ENCODE measurements at places on chromosomes 11 and 22.

- no peak for DNase-seq
Observed at GRCh38 chr11:94750319-94751217, 17.6 kb upstream of the AMOTL1 start.

DNA sequence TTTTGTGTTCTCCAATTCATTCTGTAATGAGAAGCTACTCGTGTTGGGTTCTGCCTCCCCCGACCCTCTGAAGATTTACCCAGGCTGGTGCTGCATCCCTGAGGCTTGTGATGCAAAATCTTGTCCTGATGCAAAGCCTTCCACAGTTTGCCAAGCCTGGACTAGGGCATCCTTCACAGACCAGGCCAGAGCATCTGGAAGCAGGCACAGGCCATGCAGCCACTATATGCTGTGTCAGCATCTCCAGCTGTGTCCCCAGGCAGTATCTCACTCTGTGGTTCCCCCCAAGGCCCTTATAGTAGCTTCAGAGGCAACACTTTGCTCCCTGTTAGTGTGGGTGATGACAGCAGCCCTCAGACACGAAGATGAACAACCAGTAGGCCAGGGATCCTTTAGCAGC is 77.3 kb upstream of the RCN1 start:
- no peak for DNase-seq

DNA sequence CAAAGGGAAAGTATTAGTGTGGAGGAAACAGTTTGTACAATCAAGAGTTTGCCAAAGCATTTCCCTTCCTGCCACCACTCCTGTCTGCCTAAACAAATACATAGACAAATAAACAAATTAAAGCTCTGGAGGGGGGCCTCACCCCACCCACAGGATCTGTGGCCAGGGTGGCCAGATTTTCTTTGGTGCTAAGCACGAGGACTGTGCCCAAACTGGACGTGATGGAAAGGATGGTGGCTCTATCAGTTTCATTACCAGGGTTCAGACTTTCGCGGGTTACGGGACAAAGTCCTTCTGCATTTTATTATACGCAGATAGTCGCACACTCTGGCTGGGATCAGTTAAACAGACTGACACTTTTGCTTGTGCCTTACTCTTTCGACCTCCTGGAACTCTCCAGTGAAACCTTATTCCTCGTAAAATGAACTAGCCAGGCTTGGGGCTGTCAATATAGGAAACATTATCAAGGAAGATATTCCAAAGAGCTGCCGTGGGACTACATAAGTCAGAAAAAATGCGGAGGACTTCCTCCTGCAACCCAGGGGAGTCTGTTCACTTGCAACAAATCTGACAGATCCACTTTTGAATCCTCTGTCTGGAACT is 11.2 kb downstream of the BARX2 start:
- DNase-seq = no peak

GRCh38 chr11:130653838-130654636 is 205.6 kb downstream of the ADAMTS15 start:
- no peak for DNase-seq

DNA sequence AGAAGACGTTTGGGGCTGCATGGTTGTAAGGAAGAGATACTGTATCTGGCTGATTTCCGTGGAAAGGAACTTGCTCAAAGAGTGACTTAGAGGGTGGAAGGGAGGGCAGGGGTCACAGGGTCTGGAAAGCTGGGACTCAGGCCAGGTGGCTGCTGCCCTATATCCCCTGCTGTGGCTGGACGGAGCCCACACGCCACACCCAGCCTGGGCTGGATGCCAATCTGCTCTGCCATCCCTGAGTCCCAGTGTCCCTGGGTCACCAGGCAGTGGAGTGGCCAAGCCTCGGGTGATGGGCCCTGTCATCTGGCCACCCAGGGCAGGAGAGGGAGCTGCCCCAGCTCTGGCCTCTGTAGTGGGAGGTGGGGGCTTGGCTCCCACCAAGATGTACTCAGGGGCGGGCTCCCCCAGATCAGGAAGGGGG is 26.5 kb upstream of the KRTAP5-7 start:
- DNase-seq = no peak

DNA sequence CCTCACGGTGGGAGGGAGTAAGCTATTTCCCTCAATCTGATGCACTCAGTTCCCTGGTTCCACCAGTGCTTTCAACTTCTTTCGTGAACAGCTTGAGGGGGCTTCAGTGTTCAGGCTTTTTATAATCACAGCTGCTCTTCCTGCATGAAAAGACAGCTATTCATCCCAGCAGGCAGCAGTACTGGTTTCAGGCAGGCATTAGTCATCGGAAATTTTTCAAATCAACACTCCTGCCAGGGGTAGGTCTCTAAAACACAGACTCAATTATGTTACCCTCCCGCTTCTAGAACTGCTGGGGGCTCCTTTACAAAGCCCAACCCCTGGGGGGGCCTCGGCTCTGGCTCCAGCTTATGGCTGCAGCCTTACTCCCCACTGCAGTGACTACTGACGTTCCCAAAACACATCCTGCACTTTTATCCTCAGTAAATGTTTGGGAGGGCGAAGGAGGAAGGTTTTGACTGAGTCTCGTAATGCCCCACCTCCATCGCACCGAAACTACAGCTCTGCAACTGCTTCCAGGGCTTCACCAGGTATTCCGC is 5.8 kb downstream of the POLDIP3 start:
- DNase-seq = no peak

DNA sequence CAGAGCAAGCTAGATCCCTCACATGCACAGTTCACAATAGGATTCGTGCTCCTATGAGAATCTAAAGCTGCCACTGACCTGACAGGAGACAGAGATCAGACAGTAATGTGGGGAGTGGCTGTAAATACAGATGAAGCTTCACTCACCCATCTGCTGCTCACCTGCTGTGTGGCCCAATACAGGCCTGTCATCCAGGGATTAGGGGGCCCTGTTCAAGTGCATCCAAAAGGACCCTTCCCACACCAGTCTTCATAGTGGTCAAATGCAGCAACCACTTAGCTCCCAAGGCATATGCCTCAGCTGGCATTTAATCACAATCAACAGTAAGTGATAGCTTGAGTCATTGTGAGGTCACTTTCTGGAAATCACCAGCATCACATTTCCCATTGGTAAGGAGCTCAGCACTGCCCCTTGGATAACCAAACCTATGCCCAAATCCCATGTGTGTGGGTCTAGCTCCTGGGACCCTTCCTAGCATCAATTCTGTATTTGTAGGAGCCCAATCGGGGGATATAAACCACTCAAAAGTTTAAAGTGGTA is 65.6 kb downstream of the OR4C45 start:
- no peak for DNase-seq
